ENCODE measurements at places on chromosomes 5 and 9.

GRCh38 chr5:174916227-174916626, 191.8 kb downstream of the MSX2 start:
- no peak for DNase-seq

DNA sequence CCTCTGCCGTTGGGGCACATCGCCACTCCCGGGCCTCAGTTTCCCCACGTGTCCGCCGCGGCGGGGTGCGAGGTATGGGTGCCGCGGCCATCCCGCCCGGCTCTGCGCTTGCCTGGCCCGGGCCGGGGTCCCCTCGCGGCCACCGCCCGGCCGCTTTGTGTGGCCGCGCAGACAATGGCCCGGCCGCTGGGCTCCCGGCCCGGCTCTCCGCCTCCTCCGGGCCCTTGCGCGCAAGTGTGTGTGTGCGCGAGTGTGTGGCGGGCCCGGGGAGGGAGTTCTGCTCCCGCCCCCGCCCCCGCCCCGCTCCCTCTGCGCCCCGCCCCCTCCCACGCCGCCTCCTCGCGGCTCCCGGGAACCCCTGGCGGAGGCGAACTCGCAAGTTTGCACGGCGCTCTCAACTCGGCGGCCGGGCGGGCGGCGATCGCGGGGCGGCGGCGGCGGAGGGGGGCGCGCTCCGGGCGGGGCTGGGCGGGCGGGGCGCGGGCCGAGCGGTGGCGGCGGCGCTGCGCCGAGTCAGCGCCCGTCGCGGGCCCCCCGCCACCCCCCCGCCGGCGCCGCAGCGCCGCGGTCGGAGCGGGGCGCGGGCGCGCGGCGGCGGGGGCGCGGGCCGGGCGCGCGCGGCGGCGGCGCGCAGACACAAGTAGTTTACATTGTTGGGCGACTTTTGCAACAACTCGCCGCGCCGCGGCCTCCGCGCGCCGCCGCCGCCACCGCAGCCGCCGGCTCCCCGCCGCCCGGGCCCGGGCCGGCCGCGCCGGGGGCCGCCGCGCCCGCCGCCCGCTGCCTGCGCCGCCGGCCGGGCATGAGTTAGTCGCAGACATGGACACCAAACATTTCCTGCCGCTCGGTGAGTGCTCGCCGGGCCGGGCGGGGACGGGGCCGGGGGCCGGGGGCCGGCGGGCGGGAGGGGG, at the start of gene RXRA:
TSS of gene RXRA (plus strand) at position 643 of the 911 bp plus-strand sequence. CDS start at position 820, 177 bp downstream.
- peak; percentile 82 for DNase-seq

- DNase-seq, result no peak
These were observed 585.1 kb downstream of the TLE4 start for GRCh38 chr9:80156756-80157472.

- DNase-seq, result no peak
These were observed 15.2 kb upstream of the RNU6ATAC start for GRCh38 chr9:134179595-134179917.

- DNase-seq, result no peak
These were observed 3.9 kb upstream of the EFNA5 start for GRCh38 chr5:107674655-107675054.

- no peak for DNase-seq
These were observed 20.4 kb upstream of the CYFIP2 start for GRCh38 chr5:157245476-157245875.

GRCh38 chr9:111429175-111429574, 55.0 kb downstream of the ECPAS start:
- no peak for DNase-seq

GRCh38 chr5:142984011-142984410, 213.8 kb downstream of the ARHGAP26 start:
- no peak for DNase-seq

DNA sequence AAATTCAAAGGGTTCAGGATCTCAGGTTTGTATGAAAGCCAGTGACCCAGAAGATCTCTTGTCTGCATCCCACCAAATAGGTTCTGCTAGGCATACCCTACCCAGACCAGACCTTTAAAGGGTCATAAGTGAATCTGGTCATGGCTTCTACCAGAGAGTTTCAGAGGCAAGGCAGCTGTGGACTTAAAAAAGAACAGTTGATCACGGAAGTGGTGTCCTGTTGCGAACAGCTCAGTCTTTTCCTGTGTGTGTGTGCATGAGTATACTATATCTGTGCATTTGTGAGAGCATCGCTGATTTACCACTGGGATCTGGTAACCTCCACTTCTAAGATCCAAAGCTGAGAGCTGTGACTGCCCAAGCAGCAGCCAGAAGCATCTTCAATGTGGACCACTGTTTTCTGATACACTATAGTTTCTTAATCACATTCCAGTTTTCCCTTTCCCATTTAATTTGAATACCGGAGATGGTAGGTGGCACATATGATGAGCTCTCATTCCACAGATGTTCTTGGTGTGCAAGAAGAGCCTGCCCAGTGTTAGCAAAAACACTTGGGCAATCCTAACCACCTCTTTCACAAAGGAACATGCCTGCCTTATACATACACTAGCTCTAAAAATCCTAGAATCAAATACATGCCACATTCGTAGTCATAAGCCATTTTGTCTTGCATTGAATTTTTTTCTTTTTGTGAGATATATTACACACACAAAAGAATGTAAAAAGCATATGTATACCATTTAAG, 36.2 kb upstream of the OR2S2 start:
- no peak for DNase-seq

- DNase-seq, result no peak
These were observed at the start of gene RASEF for GRCh38 chr9:83062651-83063527. Gene RASEF (minus strand): TSS chr9:83063142. CDS start chr9:83062867, 275 bp downstream.

DNA sequence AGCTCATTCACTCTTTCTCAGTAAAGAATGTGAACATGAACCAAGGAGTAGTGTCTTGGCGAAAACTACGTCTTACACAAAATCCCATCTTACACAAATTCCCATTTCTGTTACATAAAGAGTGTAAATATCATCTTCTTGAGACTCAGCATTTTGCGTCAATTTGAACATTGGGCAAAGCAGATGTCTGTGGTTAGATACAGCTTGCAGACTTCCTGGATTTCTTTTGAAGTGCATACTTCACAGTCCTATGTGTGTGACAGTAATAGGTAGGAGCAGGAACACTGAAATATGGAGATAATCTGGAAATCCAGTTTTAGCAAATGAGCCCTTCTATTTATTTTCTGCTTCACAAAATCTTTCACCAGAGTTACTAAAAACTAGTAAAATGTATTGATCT, 58.8 kb downstream of the C6 start:
- DNase-seq, result no peak

DNA sequence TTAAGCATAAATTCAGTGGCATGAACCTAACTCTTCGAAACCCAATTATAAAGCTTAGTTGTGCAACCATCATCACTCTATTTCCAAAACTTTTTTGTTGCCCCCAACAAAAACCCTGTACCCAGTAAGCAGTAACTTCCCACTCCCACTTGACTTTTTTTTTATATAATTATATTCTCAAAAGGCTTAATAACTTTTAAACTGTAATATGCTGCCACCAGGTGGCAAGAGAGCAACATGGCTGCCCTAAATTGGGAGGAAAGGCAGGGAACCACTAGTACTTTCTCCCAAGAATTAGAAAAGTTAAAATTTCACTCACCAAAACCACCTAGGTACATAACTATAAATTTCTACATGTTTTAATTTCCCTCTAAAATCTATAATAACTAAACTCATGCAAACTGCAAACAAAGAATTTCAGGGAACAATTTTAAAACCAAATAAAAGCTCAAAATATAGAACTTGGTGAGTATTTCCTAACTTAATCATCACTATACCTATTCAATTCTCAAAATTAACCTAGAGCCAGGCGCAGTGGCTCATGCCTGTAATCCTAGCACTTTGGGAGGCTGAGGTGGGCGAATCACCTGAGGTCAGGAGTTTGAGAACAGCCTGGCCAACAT, 50.2 kb upstream of the RNF38 start:
- DNase-seq, result peak; percentile 54

DNA sequence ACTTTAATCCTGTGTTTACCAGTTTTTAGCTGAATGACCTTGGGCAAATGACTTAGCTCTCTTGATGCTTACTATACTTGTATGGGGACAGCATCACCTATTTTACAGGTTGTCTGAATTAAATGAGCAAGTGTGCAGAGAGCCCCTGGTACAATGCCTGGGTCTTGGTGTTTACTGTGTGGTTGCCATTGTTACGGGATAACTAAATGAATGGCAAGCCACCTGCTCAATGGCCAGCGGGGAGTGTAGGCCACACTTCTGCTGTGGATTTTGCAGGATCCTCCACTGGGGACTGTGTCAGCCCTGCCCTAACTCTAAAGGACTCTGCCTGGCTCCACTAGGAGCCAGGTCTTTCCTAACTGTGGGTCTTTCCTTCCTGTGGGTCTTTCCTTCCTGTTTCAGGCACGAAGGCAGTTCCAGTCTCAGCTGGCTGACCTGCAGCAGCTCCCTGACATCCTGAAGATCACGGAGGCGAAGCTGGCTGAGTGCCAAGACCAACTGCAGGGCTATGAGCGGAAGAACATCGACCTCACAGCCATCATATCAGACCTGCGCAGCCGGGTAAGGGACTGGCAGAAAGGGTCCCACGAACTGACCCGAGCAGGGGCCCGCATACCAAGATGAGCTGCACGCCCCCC, 10.3 kb upstream of the GLE1 start:
- DNase-seq, result peak; percentile 69

GRCh38 chr9:91896097-91896496, 53.9 kb downstream of the ROR2 start:
- no peak for DNase-seq

GRCh38 chr9:119412399-119412798, 43.2 kb upstream of the BRINP1 start:
- DNase-seq, result no peak

- no peak for DNase-seq
These were observed 17.4 kb downstream of the TMOD1 start for GRCh38 chr9:97518909-97519307.

GRCh38 chr5:176846335-176847140, 36.2 kb downstream of the UNC5A start:
- no peak for DNase-seq
